ENCODE measurements at places on chromosomes 6 and 20.
A peak's percentile ranks its signal among the peaks of the same experiment; 100 is the strongest.

- DNase-seq = peak; percentile 40
Measured at GRCh38 chr6:136011475-136011874, 160.0 kb downstream of the PDE7B start.

DNA sequence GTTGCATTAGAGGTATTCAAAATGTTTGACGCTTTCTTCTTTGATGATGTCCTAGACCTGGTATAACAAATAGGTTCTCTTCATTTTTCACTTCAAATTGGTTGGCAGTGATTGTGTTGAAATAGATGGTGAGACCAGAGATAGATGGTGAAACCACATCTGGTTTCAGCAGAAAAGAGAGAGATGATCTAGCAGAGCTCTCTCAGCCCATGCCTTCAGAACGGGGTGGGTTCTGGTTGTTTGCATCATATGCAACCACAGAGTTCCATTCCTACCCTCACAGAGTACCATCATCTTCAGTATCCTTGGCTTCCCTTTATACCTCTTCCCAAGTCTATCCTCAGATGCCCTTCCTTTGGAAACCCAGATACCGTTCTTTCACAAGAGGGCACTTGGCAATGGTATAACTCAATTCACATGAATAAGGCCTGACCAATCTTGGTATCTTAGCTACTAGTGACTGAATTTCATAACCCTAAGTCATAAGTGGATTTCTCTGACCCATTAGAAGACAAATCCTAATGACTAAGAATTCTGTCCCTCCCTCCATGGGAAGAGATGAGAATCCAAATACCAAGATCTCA, 93.7 kb downstream of the UBE3D start:
- no peak for DNase-seq

DNA sequence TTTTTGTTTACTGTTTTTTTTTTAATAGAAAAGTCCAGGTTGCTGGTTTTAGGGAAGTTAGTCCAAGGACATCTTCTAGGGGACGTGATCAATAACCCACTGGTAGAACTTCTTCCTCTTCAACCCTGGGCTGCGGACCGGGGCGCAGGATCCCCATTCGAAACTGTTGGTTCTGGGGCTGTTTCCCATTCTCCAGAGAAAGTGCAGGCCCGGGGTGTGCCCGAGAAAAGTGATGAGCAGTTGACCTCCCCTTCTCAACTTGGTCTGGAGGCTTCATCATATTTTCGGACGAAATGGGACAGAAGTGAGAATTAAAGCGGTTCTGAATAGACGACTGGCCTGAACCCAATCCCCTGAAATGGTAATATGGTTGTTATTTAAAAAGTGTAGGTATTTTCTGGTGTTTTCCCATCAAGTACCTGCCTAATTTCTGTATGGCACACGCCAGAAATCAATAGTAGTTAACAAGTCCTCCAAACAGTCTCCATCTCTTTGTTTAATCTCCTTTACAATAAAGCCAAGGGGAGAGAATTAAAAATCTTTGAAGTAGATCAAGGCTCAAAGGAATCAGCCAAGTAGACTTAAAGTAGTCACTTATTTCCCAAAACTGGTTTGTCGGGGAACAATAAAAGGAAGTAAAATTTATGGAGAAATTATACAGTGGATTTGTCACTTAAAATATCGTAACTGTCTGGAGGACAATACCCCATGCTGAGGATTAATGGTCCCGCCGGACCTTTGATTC, 550 bp upstream of the PRDM13 start:
- no peak for DNase-seq

- no peak for DNase-seq
Measured at GRCh38 chr20:38935967-38936407, 9.8 kb downstream of the FAM83D start.

DNA sequence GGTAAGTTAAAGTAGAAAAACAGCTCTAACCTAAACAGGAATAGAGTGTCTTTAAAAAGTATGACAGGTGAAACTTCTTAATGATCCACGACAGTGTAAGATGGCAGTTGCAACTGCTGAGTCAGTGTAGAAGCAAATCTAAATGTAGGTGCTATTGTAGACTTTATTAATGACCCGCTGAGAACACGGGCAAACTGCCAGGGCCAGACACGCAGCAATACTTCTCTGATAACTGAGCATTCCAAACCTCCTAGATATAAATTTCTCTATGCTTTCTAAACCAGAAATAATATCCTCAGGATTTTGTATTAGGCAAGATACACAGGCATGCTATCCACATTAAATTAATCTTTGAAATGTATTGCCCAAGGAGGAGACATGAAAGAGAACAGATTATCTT, 1076.4 kb downstream of the HACE1 start:
- DNase-seq = peak; percentile 2

GRCh38 chr20:59948212-59948611, 8.0 kb downstream of the FAM217B start:
- no peak for DNase-seq

DNA sequence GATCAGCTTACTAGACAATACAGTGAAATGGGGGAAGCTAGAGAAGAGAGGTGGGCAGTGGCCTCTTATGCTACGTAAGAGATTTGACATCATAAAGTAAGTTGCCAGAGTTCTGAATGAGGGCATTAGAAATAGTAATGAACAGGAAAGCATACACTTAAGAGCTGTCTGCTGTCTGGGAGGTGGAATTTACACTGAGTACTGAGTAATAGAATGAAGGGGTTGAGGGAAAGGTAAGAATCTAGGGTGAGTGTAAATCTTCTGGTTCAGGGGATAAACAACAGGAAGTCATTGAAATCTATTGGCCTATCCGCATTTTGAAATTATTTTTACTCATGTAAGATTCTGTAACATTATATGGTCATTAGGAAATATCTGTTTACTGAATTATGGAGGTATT, 35.8 kb downstream of the HLA-DMB start:
- no peak for DNase-seq

DNA sequence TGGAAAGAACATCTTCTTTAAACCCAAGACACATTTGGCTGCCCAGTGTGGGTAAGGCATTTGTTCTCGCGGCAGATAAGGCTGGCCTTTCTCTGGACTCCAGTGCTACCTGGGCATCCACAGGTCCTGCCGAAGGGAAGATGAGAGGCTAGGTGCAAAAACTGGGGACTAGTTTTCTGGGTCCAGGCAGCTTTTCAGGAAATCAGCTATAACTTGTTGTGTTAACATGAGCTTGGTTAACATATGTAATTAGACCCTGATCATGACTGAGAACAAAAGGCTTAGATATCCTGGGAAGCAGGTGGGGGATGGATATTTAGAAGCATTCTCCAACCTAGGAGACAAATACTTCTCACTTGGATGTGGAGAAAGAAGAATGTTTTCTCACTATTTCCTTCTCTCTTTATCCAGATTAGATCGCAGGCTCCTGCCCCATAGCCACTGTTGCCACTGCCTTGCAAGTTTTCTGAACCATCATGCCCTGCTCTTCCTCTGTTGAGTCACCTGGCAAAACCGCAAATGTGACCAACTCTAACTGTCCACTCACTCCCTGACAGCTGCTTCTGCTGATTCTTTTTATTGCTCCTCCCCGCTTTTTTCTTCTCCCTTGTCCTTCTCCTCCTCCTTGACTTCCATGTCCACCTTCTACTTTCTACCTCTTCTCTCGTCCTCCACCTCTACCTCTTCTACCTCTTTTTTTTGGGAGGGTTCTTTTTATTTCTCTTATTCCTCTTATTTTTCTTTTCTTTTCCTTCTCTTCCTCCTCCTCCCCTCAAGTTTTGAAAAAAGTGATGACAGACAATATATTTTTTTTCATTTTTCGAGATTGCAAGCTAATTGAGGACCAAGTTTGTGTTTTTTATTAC, 258.1 kb downstream of the UTRN start:
- peak; percentile 21 for DNase-seq

DNA sequence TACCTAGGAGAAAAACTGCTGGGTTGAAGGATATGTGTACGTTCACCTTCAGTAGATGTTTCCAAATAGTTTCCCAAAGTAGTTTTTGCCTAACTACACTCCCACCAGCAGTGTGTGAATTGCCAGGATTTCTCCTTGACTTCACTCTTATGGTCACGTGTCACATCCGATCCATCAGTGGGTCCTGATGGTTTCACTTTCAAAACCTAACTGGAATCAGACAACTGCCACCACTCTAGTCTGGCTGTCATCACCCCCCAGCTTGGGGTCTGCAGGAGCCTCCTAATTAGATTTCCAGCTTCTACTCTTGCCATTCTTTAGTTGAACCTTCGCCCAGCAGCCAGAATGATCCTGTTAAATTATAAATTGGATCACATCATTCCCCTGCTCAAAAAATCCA, 8.5 kb upstream of the SLC12A5 start:
- DNase-seq = no peak

- no peak for DNase-seq
Measured at GRCh38 chr20:35968930-35969329, 540 bp downstream of the CNBD2 start.

GRCh38 chr6:136767103-136767502, 25.2 kb downstream of the MAP3K5 start:
- DNase-seq = no peak

DNA sequence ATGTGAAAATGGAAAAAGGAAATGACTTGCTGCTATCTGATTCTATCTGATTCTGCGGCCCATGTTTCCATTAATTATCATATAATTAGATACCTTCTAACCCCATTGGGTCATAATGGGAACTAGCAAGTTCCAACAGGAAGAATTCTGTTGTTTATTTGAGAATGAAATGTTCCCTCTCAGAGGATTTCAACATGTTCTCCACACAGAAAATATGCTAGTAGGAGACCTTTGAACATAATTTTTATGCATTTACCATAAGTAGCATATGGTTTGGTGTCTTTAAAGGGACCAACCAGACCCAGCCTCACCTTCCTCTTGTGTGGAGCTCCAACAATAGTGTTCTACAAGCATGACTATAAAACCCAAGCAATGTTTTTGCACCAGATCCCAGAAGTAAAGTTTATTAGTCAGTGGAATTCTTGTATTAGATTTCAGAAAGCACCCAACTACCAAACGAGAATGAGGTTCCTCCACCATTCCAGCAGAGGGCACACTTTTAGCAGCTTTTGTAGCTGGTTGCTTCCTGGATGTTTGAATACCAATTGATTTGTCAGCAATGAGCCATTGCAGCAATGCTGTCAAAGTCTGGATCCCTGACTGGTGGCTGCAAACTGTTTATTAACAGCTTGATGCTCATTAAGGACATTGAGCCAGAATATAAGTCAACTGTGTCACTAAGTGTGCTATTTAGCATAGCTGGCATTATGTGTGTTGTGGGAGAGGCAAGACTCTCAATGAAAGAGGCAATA, 143.6 kb upstream of the GJE1 start:
- peak; percentile 83 for DNase-seq

GRCh38 chr20:47406849-47407682, 50.6 kb upstream of the ZMYND8 start:
- DNase-seq = peak; percentile 61

GRCh38 chr6:16523606-16524379, 237.5 kb downstream of the ATXN1 start:
- DNase-seq = peak; percentile 98

DNA sequence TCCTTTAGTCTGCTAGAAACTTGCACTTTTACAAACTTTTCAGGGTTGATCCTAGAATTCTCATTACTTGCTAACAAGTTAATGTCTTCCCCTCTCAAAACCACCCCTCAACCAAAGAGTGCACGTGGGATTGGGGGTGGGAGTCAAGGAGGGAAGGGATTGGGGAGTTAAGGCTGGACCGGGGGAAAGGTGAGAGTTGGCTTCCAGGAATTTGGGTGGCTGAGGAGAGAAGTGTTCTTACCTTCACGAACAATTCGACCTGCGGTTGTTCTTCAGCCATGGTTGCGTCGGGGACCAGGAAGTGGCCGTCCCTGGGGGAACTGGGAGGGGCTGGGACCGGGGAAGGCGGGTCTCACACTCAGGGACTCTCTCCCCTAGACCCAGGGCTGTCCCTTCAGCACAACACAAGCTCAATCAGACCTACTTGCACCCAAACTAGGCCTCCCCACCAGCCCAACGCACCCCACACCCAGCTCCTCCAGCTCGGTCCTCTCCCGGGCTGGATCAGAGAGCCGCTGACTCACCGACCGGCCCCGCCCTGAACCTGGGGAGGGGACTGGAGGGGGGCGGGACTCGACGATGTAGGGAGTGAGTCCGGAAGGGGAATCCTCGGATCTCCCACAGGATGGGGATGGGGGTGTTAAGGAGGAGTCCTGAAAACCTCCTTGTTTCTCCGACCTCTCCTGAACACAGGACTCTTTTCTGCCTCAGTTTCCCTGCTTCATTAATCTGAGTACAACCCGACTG, at the start of gene CLIC1:
Gene CLIC1, minus strand, starts transcription at position 510 of the 747 bp plus-strand sequence. Its CDS starts 230 bp downstream, at position 280.
- DNase-seq = peak; percentile 90

DNA sequence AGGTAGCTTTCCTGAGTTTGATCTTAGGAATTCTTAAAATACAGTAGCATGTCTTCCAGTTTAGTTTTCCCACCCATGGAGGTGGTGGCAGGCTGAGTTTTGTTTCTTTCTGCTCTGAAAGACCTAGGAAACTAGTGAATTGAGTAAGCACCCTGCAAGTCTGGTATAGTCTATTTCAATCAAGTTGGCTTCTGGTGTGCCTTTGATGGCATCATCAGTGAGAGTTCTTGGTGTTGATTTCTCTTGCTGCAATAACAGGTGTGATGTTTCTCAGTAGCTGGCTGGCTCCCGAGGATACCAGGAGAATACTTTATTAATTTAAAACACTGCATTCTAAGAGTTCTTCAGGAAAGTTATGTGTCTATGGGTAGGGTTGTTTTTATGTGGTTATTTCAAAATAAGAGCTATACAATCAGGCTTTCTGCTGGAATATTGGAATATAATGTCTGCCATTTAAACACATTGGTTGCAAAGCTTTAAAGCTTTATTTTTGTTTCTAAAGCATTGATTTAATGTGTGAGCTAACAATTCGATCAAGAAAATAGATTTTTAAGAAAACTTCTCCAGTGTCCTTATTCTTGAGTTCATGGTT, 19.0 kb downstream of the VAPB start:
- no peak for DNase-seq

GRCh38 chr6:36028088-36028876, 674 bp downstream of the MAPK14 start:
- DNase-seq = peak; percentile 24

- DNase-seq = no peak
Measured at GRCh38 chr20:62064770-62065673, 659 bp downstream of the TAF4 start.
